ENCODE measurements at places on chromosomes 6 and 20.

DNA sequence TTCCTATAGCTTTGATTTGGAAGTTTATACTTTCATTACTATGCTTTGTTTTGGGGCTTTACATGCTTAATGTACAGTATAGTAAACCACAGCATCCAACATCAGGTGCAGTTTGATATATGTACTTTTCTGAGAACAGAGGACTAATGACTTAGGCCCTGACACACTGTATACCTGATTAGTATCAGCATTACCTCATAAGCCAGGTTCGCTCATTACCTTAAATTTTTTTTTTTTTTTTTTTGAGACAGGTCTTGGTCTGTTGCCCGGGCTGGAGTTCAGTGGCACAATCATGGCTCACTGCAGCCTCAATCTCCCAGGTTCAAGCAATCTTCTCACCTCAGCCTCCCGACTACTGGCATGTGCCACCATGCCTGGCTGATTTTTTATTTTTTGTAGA, 28.4 kb downstream of the CD109 start:
- no peak for DNase-seq

- peak; percentile 58 for DNase-seq
These were observed 616 bp downstream of the TUBB start for GRCh38 chr6:30720738-30721197.

- no peak for DNase-seq
These were observed 318.9 kb downstream of the HDGFL1 start for GRCh38 chr6:22888163-22888752.

- DNase-seq, result no peak
These were observed 140.3 kb downstream of the CDC5L start for GRCh38 chr6:44527583-44528369.

GRCh38 chr6:151107897-151108427, 131.8 kb upstream of the AKAP12 start:
- no peak for DNase-seq

DNA sequence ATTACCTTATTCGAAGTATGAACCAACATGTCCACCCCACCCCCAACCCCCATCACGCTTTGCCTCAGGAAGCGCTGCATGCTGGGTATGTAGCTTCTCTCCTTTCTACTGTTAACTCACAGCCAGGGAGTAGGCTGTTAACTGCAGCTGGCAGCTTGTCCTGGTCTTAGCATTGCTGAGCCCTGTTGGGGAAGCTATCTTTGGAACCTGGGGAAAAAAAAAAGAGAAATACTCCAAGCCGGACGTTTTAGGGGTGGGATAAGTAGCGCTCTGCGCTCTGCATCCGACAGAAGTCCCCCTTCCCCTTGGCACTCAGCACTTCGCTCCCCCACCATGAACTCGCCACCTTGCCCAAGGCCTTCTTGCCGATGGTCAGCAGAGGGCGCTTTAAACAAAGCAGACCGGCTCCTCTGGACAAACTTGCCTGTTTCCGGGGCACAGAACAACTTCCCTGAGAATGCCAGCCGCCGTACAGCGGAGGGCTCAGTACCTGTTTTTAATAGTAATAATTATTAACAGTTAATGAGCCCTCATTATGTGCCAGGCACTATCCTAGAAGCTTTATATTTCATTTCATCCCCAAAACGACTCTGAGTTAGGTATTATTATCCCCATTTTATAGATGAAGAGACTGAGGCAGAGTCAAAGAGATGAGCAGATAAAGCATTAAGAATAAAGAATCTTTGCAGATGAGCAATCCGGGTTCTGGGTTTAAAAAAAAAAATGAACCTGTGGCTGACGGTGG, 35.2 kb upstream of the MDFI start:
- peak; percentile 59 for DNase-seq

Data from mesothelial cell of epicardium (in vitro differentiated cells).